Iris pigment epithelial cell (primary cell): ENCODE measurements at places on chromosomes 5 and 9.
A peak's percentile ranks its signal among the peaks of the same experiment; 100 is the strongest.

GRCh38 chr5:1503241-1504068 is 20.3 kb downstream of the LPCAT1 start:
- DNase-seq: no peak

DNA sequence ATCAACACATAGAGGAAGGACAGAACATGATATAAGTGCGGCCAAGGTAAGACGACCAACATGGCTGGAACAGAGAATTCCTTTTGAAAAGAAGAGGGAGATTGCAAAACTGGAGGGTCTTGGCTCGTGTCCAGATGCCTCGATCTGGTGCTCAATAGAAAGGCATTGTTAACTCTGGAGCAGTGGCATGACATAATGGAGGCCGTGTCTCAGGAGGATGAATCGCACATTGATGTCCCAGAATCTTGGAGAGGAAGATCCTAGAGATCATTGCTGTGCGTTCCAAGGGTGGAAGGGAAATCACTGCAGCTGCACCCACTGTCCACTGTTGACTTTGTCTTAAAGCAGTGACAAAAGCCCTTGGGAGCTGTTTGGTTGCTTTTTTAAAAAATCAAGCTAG is 30.9 kb downstream of the GRAMD2B start:
- peak; percentile 16 for DNase-seq

DNA sequence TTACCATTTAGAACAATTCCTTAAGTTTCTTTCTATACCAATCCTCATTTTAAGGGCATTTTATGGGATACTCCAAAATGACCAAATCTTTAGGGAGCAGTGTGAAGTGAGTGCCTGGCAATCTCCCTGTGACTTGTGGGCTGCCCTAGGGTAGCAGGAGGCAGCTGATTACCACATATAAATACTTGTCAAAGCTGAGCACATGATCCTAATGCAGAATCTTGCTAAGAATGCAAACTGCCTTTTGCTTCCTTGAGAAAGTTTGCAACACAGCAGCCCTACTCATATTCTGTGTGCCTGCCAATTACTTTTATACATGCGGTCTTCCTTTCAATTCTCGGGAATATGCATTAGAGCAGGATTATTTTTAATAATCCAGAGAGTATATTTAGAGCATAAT is 18.2 kb upstream of the NREP start:
- peak; percentile 88 for DNase-seq

DNA sequence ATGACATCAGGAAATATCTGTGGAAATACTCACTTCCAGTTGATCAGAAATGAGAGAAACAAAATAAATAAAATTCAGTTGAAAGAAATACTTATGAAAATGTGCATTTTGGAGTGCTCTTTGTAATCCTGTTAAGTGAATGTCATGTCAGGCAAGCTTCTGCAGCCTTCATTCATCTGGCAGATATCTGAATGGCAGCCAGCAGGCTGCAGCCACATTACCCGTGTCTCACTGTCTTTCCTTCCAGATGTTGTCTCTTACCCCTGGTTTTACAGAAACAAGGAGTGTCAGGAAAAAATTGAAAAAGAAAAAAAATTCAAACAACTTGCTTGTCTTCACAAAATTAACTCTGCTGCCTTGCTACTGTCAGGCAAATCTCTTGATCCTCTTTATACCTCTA is 445.0 kb upstream of the RIOK2 start:
- no peak for DNase-seq

DNA sequence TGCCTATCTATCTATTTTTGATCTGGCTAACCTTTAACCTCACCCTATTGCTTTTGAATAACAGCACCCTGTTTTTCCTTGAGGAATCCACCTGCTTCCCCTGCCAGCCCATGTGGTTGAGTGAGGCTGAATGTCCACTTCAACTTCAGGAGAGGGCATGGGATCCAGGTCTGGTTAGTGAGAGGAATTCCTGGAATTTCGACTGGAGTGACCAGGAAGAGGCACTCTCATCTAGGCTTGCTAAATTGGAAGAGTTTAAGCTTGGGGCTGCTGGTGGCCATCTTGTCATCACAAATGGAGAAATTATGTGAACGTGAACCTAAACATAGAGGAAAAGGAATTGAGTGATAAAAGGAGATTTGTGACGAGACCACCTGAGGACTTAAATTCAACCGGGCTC is 322.1 kb downstream of the OSTF1 start:
- DNase-seq: no peak

GRCh38 chr9:136086951-136087740 is 7.9 kb downstream of the NACC2 start:
- DNase-seq: no peak

DNA sequence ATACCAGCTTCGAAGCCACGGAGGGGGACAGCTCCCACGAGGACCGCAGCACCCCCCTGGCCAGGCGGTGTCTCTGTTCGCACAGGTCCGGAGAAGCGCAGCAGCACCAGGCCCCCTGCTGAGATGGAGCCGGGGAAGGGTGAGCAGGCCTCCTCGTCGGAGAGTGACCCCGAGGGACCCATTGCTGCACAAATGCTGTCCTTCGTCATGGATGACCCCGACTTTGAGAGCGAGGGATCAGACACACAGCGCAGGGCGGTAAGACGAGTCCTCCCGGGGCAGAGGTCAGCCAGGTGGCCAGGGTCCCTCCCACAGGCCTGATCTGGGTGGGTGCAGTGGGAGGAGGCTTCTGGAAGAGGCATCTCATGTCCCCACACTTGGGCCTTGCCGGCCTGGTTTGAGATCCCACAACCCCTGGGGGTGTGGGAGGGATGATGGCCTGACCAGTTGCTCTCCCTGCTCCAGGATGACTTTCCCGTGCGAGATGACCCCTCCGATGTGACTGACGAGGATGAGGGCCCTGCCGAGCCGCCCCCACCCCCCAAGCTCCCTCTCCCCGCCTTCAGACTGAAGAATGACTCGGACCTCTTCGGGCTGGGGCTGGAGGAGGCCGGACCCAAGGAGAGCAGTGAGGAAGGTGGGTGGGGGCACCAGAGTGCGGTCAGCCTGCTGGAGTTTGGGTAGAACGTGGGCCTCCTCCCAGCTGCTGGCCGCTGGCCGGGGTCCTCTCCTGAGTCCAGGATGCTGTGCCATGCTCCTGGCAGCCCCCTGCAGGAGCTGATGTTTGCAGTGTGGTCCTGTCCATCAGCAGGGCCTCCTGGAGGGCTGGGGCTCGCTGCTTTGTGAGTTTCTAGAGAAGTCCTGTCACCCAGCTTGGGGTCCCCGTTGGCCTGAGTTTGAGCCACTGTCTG is 2.8 kb upstream of the AJM1 start:
- no peak for DNase-seq

DNA sequence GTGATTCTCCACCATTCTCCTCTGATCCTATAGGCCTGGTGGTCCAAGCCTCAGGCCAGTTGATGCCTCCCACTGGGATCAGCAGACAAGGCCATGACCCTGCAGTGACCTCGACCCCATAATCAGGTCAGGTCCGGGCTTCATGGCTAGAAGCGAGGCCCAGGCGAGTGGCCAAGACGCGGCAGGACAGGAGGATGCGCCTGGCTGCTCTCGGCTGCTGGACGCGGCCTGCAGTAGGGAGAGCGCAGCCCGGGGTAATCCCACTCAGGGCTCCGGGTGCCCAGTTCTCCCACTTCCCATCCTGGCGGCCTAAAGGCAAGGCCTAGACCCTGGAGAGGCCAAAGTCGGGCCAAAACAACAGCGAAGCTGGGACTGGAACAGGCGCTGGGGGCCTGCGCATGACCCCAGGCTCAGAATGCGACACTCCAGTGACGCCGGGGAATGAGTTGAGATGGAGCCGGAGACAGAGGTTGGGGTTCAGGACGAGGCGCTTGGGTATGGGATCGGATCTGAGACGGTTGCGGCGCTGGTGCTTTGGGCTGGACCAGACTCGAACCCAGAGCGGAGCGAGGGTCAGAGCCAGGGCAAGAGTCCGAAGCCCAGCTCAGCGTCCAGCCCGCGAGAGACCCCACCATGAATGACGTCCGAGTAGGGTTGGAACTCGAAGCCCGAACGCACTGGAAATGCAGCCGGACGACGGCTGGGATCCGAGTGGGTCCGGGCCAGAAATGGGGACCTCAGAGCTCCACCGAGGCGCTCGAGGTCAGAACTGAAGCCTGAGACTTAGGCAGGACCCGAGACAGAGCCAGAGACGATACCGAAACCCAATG is 3.2 kb downstream of the LHX6 start:
- no peak for DNase-seq

GRCh38 chr9:86126998-86127972 is 27.9 kb upstream of the GOLM1 start:
- peak; percentile 90 for DNase-seq

- DNase-seq: no peak
Observed at GRCh38 chr5:38653389-38653788, 96.9 kb upstream of the LIFR start.

- DNase-seq: no peak
Observed at GRCh38 chr5:168372356-168372946, 81.0 kb downstream of the WWC1 start.

DNA sequence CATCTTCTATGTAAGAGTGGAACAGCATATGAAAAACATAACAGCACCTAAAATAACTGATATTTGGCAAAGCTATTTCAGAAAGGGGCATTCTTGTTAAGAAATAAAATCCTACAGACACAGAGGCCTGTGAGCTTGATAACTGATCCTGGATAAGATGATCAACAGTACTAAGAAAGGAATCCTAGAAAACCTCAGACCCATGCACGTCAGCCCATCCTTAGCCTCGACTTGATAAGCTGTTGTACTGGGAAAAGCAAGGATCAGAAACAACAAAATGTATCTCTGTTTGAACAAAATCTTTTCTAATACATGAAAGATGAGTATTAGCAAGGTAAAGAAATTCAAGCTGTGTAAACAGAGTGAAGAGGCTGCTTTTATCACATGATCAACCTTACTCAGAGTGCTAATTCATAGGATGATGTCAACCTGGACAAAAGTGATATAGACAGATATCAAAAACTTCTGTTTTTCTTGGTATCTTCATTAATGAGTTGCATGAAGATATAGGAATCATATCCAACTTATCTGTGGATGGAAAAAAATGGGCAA is 15.2 kb downstream of the LIFR start:
- DNase-seq: peak; percentile 49

DNA sequence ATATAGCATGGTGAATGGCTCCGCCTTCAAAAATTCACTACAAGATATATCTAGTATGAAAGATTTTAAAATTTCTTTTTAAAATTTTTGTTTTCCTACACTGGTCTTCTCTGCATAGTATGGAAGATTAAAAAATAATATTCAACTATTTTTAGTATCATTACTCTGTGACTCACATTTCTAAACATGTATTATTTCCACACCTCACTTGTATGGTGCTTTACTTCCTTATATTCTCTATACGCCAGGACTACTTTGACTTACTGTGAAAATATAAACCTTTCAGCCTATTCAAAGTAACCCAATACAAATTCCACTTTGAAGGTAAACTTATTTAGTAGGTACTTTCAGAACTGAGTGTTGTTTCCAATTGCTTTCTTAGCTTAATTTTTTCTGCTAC is 26.8 kb upstream of the TXNDC8 start:
- DNase-seq: no peak

- DNase-seq: no peak
Observed at GRCh38 chr9:126674365-126675146, 60.8 kb downstream of the LMX1B start.

GRCh38 chr5:42614509-42614908 is 142.1 kb upstream of the CCDC152 start:
- no peak for DNase-seq

DNA sequence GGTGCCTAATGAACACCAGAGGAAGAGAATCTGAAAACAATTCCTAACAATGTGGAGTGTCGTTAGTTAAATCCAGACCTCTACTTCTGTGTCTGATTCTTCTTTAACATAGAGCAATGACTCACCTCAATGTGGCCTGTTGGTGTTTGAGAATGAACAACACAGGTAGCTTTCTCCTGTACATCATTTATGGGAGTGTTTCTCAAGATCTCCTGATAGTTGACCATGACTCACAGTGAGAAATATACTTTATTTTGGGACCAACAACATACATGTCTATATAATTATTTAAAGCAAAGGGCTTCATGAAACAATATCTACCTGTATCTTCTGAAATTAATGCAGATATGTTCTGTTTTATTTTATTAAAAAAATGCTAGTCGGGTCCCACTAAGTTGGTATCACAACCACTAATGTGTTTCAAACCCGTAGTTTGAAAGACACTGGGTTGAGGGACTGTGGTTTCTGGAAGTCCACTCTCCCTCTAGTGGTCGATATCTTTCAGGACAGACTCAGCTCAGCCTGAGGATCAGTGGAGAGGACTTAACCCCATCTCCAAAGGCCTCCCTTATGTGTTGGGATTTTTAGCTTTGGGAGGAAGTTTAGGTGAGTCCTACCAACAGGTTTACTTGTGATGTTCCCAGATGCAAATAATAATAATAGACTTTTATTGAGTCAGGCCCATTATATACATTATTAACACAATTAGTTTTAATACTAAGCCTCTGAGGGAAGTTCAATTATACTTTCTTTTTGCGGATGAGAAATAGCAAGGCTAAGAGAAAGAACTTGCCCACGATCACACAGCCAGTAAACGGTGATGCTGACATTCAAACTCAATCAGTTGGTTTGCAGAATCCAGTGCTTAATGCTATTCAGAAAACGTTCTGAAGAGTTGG is 70.0 kb upstream of the KLF9 start:
- peak; percentile 90 for DNase-seq

- DNase-seq: no peak
Observed at GRCh38 chr9:92393686-92394085, 10.7 kb downstream of the OGN start.

DNA sequence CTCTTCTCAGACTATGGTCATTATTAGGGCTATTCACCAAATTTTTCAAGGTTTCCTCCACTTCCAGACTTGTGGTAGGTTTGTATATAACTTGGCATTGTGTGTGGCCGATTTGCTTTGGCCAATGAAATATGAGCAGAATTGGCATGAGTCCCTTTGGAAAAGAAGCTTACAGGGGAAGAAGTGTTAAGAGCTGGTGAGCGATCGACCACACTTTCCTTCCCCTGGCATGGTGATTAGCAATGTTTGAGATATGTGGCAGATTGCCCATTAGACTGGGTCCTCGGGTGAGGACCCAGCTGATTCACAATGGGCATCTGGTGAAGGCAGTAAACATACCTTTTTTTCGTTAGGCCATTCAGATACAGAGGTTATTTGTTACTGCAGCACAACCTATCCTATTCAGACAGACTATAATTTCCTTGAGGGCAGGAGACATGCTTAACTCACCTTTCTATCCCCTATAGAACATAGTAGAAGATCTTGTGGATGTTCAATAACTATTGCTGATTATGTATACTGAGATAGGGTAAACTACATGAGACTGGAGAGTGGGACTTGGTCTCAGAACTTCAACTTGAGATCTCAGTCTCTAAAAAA is 62.8 kb upstream of the KLF9 start:
- DNase-seq: peak; percentile 49
